ENCODE measurements at places on chromosomes 7 and 10.
A peak's percentile ranks its signal among the peaks of the same experiment; 100 is the strongest.

- no peak for DNase-seq
Measured at GRCh38 chr7:44348851-44349781, 23.7 kb upstream of the CAMK2B start.

- no peak for DNase-seq
Measured at GRCh38 chr10:24240041-24240751, 31.3 kb downstream of the KIAA1217 start.

DNA sequence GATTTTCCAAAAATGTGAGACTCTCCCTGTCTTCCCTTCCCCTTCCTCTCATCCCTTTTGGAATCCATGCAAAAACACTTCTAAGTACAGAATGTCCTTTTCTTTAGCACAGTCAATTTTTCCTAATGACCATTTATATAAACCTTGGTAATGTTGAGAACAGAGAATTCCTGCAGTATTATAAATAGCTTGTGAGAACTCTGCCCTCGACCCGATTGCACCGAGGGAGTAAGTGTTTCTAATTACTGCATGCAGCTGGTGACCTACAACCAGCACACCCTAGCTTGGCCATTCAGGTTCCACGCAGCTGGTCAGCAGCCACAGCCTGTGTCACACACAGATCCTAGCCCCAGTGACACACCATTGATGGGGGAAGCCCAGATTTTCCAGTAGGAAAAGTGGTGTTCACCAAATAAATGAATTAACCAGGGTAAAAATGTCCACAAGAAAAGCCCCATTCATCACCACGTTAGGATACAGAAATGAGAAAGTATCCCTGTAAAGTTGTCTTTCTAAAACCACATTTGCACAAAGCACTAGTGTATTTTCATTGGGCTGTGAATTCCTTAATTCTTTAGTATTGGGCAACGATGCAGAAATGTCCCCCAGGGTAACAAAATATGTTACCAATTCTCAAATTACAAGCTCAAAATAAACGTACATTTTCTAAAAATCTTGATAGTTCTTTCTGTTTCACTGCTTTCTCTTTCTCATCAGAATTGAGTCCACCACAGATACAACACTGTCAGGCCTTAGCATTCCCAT lies 499.0 kb upstream of the KLF6 start:
- no peak for DNase-seq

DNA sequence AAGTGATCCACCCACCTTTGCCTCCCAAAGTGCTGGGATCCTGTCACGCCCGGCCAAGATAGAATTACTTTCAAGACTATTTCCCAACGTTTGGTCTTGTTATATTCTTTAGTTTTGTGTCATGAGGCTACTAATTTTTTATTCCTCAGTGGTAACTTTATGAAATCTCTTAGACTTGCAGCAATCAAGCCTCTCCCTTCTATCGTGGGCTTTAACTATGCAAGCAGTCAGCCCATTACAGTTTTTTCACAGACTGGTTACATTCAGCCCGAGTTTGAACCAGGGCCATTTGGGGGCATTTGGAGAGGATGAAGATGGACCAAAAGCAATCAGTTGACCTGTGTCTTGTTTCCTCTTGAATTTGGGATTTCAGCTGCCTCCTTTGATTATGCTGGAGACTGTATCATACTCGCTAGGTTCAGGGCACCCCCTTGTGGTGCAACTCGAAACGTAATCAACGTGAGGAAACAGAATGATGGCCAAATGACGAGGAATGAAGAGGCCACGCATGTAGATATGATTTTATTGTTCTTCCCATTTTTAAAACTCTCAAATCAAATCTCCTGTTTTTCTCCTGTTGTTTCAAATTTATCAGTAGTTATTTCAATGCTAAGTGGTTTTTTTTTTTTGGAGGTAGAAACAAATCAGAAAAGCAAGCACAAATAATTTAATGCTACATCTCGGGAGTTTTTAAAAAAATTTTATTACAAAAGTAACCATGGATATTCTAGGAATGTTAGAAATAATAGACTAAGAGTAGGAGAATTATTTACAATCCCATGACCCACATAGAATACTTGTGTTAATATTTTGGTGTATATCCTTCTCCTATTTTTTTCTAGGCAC lies 151.6 kb downstream of the KIAA1217 start:
- DNase-seq = no peak

DNA sequence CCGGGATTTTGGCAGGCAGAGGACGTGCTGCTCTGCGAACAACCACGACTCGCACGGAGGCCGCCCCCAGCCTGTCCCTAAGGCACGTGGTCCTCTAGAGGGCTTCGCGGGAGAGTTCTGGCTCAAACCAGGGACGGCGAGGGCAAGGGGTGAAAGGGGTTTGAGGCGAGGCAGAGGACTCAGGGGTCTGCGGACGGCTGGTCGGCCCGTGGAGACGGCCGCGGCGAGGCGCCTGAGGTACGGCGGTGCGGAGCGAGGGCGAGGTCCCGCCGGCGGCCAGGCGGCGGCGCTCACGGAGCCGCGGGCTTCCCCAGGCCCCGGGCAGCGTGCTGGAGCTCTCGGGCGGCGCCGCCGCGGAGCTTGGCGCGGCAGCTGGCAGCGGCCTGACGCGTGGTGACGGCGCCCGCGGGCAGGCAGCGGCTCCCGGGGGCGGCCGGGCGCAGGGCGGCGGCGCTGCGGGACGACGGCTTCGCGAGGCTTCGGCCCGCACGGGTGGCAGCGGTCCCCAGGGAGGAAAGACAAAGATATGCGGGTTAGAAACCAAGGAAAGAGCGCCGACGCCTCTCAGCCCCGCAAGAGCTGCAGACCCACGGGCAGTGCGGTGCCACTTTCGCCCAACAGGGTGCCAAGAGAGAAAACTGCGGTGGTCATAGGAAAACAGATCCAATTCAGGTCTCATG lies 44.8 kb downstream of the ZNF800 start:
- DNase-seq = peak; percentile 52

GRCh38 chr10:69884024-69884367 lies 82.3 kb downstream of the COL13A1 start:
- DNase-seq = no peak

DNA sequence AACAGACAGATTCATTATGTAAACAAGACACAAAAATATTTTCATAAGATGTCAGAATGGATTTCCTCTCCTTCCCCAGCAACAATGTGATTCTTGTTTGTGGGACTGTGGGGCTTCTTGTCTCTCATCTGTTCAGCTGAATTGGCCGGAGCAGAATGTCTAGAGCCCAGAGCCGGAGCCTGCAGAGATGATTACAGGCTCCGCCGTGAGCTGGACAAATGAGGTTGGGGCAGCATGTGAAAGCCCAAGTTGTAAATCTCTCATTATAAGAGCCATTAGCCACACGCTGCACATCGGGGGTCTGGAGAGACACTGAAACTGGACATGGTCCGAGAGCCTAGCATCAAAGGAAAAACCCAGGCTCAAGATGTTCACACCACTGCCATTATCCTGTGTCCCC lies 137.0 kb upstream of the ADAM12 start:
- DNase-seq = no peak

DNA sequence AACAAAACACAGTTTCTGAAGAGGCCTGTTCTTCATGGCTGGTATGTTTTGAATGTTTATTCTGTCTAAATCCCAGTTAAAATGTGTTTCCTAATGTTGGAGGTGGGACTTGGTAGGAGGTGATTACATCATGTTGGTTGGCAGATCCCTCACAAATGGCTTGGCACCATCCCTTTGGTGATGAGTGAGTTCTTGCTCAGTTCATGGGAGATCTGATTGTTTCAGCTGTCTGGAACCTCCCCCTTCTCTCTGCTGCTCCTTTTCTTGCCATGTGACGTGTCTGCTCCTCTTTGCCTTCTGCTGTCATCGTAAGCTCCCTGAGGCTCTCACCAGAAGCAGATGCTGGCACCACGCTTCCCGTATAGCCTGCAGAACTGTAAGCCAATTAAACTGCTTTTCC lies 383.6 kb upstream of the TPK1 start:
- DNase-seq = no peak

DNA sequence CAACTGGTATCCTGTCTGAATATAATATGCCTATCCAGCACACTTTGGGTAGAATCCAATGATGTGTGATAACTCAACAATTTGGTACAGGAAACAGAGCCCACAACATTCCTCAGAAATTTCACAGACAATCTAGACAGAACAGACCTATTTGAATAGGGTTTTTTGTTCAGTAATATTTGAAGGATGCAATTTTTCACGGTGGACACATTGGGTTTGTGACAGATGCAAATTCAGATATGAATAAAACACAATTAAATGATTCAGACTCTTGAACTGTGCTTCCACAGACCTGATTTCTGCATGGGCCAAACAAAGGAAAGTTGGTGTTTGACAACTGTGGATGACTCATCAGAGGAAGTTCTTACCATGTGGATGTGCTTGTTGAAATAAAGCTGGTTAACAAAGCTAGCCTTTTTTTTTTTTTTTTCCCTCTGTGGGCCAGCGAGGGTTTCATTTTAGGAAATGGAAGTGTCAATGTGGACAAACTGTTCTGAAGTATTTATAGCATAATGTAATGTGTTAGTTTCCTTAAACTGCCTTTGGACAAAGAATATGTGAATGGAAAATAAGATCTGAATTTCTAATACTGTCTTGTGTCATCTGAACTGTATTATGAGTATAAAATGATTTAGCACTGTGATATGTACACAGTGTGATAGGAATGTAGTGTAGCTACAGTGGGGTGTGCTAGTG lies 43.2 kb upstream of the FAM133B start:
- DNase-seq = no peak

DNA sequence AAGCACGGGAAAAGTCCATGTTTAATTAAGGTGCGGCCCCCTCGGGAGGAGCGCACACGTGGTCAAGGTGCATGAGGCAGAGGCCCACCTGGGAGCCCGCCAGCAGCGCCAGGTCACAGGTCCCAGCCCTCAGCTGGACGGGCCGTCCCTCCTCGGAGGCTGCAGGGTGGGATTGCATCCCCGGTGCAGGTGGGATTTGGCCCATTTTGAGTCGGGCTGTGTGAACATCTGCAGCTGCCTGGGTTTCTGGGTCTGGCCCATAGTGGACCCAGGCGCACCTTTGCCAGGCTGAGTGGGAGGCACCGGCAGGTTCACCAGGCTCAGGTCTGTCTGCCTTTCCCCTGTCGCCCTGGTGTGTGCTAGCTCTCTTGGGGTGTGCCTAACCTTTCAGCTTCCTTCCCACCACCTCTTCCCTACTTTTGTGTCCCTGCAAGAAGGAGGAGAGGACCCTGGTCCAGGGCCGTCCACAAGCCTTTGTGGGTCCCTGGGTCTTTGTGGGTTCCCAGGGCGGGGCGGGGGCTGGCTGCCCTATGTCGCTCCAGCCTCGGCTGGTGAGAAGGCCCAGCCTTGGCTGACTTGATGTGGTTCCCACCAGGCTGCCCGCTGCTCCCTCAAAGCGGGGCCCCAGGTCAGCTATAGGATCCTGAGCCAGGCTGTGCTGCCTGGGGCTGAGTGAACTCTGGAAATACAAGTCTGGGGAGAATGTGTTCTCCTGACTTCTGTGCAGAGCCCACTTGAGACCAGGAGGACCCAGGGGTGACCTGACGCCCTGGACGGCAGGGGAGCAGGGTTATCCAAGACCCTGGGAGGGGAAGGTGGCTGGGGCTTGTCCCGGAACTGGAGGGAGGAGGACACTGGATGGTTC lies 186.7 kb upstream of the SHH start:
- no peak for DNase-seq

- DNase-seq = no peak
Measured at GRCh38 chr10:126880926-126881325, 24.3 kb upstream of the DOCK1 start.

All from activated T-helper 1 cell treated with anti-CD3 and anti-CD28 coated beads, Interleukin-2, amount 50 U/mL, for 16 hours (primary cell).